ENCODE measurements at places on chromosomes 5 and 9. TPM values are rescaled to one million over a fixed set of nuclear protein-coding genes. Genes with fewer than 3 reads are reported as not detected.

DNA sequence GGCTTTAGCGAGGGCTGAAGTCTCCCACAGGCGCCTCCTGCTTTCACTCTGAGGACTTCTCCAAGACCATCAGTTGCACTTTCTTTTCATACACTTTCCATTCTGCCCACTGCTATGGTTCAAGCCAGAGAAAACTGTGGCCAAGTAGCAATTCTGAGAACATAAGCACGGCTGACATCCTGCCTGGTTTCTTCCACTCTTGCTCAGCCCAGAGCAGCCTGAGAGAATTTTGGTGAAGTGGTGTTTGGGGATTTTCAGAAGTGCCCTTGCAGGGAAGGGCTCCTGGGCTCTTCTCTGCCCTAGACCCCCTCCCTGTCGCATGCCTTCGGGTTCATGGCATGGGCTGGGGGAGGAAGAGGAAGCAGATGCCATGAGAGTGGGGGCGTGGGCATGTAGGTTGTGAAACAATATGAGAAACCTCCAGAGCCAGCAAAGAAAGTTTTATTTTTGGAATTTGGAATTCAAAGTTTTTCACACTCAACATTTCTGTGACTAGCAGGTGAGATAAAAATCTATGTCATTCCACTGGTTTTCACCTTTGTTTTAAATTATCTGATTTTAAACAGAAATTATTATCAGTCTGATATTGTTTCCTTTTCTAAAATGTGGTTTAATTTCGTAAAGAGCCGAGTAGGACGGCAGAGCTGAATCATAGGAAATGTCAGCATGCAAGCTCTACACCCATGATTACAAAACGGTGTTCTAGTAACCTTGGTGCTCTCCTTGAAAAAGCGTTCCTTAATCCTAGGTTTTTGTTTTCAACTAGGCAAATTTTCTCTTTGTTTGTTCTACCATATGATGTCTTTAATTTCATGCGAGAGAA lies 27.8 kb upstream of the TNFSF8 start:
- no peak for DNase-seq

DNA sequence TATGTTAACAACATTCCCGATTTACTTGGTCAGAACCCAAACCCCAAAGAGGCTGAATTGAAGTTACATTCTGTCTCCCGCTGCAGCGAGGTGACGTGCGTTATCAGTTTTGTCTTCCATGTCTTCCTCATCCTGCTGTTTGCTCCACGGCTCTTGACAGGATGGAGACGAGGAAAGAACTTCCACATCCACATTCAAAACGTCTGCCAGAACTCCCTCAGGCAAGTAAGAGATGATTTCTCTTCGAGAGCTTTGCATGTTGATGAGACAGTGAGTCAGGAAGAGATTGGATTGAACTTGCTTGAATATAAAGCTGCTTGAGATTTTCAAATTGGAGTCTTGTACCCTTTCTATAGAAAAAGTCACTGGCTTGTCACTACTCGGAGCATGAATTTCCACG lies 242.6 kb downstream of the AUH start:
- no peak for DNase-seq

DNA sequence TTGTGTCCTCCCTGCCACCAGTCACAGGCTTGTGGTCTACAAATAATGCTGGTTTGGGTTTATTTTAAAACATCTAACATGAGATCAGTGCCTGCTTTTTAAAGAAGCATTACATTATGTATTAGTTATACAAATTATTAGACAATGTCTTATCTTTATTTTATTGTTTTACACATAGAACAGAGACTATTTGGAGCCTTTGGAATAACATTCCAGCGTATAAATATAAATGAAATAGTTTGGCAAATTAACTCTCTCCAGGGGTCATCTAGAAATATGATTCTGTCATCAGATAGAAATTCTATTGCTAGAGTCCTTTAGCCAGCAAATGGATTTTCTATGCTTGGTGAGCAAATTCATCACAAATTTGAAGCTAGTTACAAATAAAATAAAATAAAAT lies 22.4 kb downstream of the MAP1B start:
- DNase-seq = no peak

Gene EEIG1
- total RNA-seq = 18.6 TPM

DNA sequence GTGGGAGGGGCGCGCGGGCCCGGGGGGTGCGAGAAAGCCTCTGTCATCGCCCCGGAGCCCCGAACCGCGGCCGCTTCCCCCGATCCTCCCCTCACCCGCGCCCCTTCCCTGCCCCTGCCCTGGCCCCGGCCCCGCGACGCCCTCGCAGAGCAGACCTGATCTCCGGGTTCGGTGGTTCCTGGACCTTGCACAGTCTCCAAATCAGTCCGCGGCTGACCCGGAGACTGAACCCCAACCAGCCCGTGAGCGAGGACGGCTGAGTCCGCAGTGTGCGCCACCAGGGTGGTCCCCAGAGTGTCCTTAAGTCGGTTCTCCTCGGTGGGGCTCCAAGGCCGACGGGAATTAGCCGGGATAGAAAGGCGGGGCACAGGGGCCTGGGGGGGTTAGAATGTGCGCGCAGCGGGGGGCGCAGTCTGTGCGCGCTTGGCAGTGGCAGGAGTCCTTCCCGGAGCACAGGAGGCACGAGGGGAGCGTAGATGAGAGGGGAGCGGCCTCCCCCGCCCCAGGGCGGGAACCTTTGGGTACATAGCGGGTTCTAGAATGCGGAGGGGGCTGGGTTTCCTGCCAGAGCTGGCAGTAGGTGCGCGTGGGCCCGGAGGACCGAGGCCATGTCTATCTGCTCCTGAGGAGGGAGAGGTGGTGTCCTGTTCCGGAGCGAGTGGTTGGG lies 779 bp downstream of the PKN3 start:
- peak; percentile 33 for DNase-seq

Gene HMMR
- total RNA-seq = 77.6 TPM

DNA sequence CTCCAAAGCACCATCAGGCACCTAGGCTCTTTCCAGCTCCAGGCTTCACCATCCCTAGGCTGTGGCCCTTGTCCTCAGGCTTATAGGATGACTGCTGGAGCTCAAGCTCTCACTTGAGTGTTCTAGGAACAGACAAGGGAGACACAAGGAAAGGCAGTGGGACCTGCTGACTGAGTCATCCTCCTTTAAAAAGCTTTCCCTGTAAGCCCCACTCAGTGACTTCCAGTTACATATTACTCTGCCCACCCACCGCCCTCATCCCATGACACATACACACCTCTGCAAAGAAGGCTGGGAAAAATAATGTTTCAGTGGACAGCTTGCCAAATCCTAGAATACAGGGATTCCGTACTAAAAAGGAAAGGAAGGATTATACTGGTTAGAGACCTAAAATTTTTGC lies 154.2 kb upstream of the ZNF366 start:
- no peak for DNase-seq

Gene SPATA31C1
- total RNA-seq = not detected

Gene CDH18
- not detected for total RNA-seq

DNA sequence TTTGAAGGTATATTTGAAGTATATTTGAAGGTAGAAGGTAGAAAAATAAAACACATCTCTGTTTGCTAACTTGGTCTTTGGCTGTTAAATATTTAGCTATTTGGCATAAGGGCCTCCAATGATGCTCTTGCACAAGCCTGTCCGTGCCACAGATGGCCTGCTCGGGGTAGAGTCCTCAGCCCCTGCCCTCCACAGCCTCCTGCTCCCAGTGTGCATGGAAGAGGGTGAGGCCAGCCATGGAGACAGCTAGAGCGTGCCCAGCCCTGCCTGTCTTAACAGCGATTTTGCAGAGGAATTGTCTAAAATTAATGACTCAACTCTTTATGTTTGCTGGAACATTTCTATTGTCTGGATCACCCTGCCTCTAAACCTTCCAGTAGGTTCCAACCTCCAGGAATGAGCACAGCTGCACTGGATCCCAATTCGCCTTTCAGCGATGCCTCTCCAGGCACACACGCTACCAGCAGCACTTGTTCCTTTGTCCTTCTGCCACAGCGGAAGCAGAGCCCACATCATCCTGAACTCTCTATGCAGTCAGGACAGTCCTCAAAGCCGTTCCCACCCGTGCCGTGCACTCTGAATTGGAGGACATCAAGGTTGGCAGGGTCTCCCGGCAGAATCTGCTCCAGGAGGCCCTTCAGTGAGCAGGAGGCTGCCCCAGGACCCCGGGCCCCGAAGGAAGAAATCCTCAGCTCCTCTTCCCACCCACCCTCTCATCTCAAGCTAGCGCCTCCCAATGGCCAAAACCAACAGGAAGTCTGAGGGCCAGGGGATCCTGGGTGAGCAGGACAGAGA lies 254.0 kb upstream of the IRX1 start:
- no peak for DNase-seq

GRCh38 chr9:70465904-70466303 lies 51.4 kb upstream of the KLF9 start:
- no peak for DNase-seq

- no peak for DNase-seq
These were observed 93.1 kb upstream of the ITGA1 start for GRCh38 chr5:52694648-52695047.

- DNase-seq = no peak
These were observed 254.5 kb downstream of the RASEF start for GRCh38 chr9:82808478-82808877.

GRCh38 chr5:39428640-39429039 lies 3.9 kb upstream of the DAB2 start:
- no peak for DNase-seq

GRCh38 chr9:27047136-27047535 lies 41.7 kb upstream of the LRRC19 start:
- DNase-seq = no peak

- peak; percentile 78 for DNase-seq
These were observed 4.5 kb downstream of the LRRTM2 start for GRCh38 chr5:138870611-138871010.

DNA sequence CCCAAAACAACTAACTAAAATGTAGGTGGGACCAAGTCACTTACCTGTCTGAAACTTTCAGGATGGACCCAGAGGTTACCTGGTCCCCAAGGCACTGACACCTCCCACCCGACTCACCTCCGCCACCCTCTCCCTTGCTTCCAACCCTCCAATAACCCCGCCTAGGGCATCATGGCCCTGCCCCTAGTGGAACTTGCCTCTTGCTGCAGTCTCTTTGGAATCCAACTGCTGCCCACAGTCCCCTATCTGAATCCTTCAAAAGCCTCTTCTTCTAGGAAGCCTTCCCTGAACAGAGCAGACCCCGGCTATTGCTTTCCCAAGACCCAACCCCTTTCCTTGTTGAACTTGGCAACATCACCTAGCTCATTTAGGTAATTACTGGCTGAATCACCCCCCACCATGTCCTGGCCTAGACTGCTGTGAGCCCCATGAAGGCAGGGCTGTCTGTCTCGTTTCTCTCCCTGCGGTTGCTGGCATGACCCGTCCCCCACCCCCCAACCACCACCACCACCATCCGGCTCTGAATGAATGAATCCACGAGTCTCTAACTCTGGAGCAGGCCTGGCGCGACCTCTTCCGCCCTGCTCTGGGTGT lies 9.4 kb downstream of the CRB2 start:
- no peak for DNase-seq

DNA sequence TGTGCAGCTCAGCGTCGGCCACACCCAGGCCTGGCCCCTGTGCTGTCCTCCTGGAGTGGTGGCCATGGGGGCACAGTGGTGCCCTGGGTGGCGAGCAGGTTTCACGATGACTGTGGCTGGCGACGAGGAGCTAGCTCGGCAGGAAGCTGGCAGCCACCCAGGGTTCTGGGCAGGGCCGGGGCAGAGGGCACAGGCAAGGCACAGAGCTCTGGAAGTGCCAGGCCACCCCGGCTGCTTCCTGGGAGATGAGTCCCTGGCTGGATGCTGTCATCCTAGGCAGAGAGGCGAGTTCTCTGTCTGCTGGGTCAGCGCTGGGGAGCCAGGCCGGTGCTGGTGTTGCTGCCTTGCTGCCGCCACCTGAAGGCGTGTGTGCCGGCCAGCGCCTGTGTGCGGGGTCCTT lies 51.7 kb downstream of the RXRA start:
- DNase-seq = peak; percentile 38

DNA sequence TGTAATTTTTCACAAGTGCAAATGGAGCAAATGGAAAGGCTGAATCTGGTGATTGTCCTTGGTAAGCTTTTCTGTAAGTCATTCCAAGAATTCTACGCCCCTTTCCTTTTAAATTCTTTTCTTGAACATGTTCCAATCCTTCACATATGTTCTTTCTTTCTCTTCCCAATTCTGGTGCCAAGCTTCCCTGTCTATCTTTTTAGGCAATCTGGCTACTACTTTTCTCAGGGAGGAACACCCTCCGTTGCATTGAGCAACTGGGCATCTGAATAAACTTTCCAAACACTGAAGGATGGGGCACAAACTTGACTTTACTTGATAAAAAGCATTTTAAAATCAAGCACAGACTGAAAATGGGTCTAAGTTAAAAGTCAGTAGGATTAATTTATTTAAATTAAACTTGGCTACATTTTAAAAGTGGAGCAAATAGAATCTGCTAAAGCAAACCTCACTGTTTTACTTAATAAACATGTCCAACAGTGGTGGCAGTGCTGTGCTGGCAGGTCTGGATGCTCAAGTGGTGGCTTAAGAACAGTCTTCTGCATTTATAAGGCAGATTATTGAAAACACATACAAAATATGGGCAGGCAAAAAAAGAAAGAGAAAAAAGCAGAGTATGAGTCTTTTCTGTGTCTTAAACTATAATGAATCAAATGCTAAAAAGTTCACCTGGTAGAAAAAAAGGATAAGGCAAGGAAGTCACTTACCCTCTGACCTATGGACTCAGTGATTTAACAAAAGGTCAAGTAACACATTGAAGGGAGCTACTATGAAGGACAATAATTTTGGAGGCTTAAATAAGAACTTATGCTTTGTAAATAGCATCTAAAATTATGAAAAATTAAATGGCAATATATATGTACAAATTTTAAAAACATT lies 5.4 kb downstream of the ELL2 start:
- peak; percentile 76 for DNase-seq

Gene OR13C3
- not detected for total RNA-seq

DNA sequence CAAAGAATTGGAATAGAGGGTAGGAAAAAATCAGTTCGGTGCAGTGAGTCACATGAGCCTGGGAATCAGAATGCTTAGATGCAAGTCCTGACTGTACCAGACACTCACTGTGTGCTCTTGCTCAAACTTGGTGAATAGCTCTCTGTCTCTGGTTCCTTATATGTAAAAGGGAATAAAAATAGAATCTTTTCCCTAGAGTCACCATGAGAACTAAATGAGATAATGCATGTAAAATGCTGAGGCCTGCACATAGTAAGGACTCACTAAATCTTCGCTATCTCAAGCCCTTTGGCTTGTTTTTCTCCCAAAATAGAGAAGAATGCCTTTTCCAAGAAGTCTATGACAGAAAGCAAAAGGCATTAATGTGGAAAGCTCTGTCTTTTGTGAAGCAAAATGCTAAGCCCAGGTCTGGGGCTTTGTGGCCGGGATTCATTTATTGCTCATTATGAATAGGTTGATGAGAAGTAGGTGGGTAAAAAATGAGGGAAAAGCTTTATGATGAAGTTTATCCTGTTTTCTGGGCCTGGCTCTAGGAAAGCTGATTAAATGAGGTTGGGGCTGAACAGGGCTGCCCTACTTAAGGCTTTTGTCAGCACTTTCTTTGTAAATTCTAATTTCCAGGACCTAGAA lies 483.3 kb downstream of the DMAC1 start:
- DNase-seq = no peak

DNA sequence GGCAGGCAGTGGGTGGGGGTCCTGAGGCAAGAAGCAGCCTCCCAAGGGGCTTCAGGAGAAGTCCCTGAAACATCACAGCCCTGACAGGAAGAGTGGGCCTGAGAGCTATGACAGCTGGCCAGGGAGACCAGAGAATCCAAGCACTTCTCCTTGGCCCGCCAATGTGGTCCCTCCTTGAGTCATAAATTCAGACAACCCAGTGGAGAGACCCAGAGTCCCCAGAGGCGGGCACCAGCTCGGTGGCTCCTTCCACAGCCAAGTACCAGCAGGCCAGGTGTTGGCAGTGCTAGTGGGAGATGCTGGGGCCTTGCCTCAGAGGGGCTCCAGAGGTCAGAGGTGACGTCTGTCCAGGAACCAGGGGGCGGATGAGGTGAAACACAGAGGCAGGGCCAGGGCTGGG lies 1.6 kb upstream of the DOK3 start:
- DNase-seq = no peak

GRCh38 chr5:173316339-173317020 lies 11.7 kb downstream of the STC2 start:
- DNase-seq = no peak
